ENCODE measurements at places on chromosomes 11 and 22. TPM values are rescaled to one million over a fixed set of nuclear protein-coding genes. Genes with fewer than 3 reads are reported as not detected.

Gene CALCB
- total RNA-seq: 1.4 TPM

Gene NCAPH2
- 21.3 TPM for total RNA-seq

Gene GLYAT
- 0.54 TPM for total RNA-seq

Gene SYCE3
- total RNA-seq: not detected

DNA sequence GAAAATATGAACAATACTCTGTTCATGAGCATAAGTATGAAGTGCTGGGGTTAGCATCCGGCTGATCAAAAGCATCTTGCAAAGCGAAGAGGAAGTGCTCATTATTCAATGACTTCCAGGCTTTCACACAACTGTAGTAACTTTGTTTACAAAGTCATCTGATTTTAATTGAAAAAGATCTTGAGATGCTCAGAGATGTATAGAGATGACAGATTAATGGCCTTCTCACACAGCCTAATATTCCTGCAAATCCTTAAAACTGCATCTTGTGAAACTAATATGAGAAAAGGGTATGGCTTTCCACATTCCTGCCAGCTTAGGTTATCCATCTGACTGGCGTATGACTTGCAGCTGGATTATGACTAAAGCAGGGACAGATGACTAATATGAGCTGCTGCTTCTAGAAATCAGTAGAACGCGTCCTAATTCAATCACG lies 125.4 kb downstream of the CASP12 start:
- DNase-seq: no peak

GRCh38 chr11:12564012-12564411 lies 110.2 kb upstream of the TEAD1 start:
- no peak for DNase-seq

DNA sequence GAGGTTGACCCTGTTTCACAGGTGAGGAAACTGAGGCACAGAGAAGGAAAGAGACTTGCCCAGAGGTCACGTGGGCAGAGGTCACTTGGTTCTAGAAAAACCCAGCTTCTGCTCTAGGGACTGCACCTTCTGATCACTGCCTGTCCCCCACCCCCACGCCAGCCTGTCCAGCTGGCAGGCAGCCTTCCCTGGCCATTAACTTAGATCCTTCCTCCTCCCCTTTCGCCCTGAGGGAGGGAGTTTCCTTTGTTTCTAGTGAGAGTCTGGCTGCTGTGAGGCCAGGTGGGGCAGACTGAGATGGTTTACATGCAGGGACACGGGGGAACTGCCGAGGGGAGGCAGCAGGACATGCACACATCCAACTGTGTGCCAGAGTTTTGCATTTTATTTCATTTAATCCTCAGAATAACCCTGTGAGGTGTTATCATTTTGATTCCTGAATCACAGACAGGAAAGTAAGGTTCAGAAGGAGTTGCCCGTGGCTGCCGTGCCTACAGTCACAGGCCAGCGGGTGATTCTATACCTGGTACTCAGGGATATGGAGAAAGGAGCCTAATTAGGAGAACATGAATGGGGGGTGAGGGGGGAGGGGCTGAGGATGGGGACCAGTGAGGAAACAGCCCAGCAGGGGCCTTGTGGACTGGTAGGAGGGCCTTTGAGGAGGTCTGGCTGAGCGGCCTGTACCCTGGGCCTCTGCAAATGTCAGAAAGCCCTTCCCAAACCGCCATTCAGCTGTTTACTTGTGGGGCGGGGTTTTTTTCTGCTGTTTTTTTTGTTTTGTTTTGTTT lies 3.4 kb downstream of the FAM83F start:
- no peak for DNase-seq

DNA sequence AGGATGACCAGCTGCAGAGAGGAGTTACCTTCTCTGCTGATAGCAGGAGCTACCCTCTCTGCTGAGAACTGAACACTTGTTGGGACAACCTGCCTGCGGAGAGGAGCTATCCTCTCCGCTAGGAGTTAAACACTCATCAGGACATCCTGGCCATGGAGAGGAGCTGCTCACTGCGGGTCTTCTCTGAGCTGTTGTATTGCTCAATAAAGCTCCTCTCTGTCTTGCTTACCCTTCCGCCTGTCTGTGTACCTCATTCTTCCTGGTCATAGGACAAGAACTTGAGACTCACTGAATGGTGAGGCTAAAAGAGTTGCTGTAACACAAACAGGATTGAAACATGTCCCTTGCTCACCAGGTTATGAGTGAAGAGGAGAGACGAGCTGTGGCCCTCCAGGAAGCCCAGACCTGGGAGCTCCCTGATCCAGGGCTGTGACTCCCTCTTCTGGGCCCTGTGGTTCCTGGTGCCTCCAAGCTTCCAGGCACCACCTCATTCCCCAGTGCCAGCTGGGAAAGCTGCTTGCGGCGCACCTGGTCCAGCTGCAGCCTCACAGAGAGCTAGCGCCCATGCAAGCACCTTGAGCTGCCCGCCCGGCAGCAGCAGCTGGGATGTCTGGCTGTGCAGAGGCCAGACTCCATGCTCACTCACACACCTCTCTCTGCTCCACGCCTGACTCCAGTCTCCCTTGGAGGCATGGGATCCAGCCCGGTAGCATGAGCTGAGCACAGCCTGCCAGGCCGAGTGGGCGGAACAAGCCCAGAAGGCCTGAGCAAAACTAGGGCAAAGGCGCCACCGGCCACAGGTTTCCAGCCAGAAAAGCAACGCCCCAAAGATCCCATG lies 50.5 kb downstream of the RAB30 start:
- DNase-seq: no peak

DNA sequence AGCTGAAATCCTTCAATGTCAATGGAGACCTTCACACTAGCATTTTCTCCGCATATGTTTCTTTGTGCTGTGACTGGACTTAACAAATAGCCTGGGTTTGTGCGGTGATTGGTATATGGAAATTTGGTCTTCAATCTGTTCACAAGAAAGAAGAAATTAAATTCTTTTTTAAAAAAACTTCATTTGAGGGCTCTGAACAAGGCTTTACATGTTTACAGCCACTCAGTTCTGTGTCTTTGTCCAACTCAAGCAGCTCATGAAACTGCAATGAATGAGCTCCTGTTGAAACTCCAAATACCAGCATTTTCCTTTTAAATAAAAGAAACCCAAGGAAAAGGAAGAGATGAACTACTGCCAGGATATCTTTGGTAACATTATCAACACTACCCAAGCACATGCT lies 57.3 kb downstream of the PIK3C2A start:
- no peak for DNase-seq

DNA sequence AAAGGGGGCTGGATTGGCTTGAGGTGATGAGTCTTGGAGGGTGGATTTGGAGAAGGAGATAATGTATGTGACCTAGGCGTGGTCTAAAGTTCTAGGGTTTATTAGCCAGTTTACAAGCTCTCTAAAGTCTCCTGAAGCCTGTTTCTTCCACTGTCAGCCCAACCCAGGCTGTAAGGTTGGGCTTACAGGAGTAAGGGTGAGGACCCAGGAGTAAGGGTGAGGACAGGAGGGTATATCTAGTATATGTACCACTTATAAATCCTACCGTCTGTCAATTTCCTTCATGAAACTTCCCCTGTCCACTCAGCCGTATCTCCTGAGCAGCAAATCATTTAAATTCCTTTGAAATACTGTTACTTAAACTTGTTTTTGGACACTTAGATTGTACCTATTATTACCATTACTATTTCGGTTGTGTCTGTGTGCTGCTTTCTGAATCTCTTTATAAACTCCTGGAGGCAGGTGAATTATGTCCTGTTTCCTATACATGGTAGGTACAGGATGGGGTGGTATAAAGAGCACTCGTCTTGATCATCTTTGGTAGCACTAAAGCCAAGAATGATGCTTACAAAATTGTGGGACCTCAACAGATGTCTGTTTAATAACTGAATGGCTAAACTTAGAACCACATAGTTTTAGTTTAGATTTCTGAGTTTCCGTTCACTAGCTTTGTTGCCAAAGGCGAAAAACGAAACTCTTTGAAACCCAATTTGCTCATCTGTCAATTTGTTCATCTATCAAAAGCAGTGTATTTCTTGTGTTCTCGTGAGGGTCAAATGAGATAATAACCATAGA lies 192.0 kb downstream of the GRIK4 start:
- DNase-seq: no peak

DNA sequence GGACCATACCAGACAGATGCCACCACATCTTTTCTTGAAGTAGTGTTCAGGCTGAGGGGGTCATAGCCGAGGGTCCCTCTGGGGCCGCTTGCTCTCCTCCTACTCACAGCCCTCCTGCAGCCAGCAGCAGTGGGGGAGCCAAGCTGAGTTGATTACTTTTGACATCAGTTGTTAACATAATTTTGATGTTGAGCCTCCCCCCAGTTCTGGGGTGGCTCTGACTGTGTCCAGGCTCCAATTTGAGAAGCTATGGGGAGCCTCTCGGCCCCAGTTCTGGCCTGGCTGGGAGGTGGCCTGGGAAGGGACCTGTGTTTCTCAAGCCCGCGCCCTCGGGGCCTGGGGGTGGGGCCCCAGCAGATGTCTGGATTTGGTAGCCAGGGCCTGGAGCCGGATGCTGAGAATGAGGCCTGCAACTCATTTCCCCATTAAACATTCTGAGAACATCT lies 47.9 kb downstream of the KCNQ1OT1 start:
- peak; percentile 66 for DNase-seq

DNA sequence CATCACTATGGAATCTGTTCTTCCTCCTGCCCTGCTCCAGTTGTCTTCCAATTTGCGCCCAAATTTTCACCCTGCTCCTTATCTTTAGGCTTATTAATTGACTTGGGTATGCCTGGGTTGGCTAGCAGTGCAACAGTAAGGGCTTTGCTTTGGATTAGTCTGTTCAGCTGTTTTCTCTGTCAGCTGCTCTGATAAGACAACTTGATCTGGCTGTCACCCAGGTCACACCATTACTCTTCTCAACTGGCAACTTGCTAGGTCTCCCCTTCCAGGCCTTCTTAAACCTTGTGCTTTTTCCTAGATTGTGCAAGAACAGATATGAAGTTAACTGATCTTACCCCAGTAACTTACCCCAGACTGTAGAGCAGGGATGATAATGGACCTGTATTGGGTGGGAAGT lies 357.8 kb upstream of the LARGE1 start:
- no peak for DNase-seq

- no peak for DNase-seq
Observed at GRCh38 chr11:32838505-32839274, 9.0 kb downstream of the PRRG4 start.

GRCh38 chr11:63769042-63769713 lies 603 bp upstream of the ZFTA start:
- peak; percentile 72 for DNase-seq

DNA sequence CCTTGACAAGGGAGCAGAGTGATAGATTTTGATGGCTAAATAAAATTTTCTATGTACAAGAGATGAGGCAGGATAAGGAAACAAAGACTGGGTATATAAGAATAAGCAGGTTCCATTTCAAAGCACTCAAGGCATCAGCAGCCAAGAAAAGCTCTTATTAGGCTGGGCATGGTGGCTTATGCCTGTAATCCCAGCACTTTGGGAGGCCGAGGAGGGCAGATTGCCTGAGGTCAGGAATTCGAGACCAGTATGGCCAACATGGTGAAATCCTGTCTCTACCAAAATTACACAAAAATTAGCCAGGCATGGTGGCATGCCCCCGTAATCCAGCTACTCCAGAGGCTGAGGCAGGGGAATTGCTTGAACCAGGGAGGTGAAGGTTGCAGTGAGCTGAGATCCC lies 563.4 kb upstream of the CCDC179 start:
- DNase-seq: no peak

- no peak for DNase-seq
Observed at GRCh38 chr11:15179167-15179566, 64.4 kb downstream of the INSC start.
